ENCODE measurements at places on chromosomes 3 and 15.

DNA sequence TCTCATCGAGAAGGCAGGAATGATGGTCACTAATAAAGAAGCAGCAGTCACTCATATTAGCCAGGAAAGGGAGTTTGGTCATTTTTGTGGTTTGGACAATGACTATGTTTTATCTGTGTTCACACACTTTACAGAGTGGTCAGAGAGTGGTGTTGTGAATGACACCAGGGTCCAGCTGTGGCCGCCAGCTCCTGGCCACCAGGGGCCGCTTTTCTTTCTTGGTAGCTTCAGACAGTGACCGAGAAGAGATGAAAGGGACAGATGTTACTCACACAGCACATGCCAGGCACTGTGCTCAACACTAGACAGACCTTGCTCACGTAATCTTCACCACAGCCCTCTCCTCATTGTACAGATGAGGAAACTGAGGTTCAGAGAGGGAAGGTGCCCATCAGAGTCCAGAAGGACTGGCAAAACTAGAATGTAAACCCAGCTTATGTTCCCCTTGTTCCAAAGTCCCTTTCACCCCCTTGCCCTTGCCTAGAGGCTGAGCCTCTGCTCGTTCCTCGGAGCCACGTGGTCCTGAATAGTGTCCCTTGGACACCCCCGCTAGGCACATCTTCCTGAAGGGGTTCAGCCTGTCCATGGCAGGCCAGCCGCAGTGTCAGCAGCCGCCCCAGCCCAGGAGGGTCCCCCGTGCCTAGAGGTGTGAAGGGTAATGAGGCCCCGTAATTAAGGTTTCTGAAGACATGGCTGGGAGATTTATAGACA is 55.6 kb downstream of the CYP11A1 start:
- DNase-seq: no peak

GRCh38 chr3:108090049-108090700 is 656 bp downstream of the CD47 start:
- DNase-seq: peak; percentile 19

DNA sequence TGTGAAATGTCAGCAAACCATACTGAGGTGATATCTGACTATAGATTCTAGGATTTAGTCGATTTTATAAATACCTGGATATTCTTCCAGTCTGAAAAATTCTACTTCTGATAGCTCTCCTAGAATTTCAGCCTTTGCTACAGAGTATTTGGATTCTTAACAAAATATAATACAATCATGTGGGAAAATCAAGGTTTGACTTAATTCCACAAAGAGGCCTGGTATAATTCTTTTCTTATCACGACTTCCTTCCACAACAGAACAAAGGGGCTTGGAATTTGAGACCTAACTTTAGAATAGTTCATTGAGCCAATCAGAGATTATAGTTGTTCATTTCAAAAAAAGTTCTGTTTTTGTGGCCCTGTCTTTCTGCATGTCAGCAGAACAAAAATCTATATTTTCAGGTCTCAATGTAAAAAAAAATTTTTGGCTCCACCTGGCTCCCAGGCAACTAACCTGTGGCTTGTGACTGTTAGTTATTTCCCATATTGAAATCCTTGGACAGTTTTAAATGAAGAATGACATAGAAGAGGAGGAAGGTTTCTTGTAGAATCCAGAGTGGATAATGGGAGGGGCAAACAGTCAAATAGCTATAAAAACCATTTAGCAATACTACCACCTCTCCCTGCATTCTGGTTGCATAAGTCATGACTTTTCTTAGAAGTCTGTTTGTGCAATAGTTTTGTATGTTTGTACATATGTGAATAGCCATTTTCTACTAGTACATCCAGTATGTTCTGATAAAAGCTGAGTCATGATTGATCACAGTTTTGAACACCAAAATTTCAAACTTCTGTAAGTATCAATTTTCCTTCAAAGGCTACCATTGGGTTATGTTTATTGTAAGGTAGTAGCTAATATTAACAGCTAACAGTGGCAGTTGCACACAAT is 4.0 kb downstream of the TM4SF1 start:
- no peak for DNase-seq

DNA sequence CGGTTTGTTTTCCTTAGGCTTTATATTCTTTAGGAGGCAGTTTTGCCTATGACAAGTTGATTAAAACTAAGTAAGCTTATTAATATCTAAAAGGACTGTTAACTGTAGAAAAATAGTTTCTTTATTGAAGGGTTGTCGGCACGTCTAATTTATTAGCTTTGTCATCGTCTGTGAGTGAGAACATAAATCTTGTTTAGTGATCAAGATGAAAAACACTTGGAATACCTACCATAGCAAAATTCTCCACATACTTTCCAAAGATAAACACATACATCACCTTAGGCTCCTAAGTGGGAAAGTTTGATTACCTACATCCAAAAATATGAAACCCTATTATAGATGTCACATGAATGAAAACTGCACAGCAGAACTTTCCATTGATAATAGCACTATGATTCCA is 139.1 kb upstream of the BNIP2 start:
- no peak for DNase-seq

GRCh38 chr3:173711619-173712018 is 314.1 kb downstream of the NLGN1 start:
- DNase-seq: no peak

- no peak for DNase-seq
Observed at GRCh38 chr3:175255698-175256097, 396.6 kb downstream of the NAALADL2 start.

GRCh38 chr3:101643861-101644613 is 32.9 kb downstream of the ZBTB11 start:
- no peak for DNase-seq

GRCh38 chr3:169604118-169604517 is 59.4 kb downstream of the MECOM start:
- no peak for DNase-seq

DNA sequence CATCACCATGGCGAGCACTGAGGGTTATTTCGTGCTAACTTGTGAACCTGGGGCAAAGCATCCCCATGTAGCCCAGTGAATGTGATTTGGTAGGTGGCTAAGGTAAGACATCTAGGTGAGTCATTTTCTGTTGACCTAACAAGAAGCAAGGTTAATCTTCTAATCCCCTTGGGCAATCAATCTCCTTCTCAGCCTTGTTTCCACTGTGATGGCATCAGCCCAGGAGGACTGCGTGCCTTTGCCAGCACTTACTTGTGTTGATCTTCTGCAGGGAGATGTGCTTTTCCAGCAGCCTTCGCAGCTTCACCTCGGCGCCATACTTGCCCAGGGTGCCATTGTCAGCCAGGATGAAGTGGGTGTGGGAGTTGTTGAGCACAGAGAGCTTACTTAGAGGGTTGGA is 35.7 kb downstream of the TRPM1 start:
- no peak for DNase-seq

DNA sequence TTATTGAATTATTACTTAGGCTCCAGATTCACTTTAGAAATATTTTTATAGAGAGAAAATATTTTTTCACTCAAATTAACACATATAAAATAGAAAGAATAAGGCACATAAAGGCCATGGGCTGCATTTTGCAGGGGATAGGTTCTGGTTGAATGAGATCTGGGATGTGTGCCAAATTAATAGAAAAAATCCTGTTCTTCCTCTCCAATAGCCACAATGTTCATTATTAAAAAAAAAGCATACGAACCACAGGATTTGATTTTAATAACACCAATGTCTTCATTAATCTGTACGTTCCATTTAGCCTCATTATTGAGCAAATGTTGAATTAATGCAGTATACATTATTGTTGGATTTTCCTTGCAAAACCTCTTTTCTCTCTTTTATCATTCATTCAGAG is 622.8 kb upstream of the AGTR1 start:
- no peak for DNase-seq

DNA sequence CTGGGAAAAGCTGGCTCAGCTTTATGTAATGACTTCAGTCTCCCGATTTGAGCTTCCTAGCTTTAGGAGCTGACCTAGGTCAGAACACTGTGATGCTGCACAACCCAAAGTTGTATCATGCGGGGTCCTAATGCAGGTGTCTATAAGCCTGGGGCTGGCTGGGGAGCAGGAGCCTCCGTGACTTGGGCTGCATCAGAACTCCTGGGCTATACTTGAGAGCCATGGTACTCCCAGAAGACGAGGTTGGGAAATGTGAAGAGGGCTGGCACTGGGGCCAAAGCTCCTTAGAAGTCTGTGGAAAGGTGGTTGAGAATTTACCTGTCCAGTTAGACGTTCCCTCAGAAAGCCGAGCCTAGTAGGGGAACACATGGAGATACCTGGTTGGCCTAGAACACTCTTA is 57.0 kb downstream of the BSN start:
- no peak for DNase-seq

DNA sequence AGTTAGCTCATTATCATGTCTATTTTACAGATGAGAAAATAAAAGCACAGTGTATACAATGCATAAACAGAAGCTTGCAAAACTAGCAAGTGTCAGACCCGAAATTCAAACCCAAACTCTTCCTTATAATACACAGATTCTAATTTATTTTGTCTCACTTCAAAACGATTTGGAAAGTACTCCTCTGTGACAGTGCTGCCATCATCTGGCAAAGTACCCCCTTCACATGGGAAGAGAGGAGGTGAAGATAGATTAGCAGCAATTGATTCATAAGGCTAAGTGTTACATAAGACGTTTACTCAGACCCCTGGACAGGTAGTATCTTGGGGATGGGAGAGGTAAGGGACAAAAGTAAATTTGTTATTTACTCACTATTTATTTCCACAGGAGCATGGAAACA is 744.0 kb upstream of the SGO1 start:
- DNase-seq: no peak

GRCh38 chr3:84836961-84837360 is 121.8 kb upstream of the CADM2 start:
- no peak for DNase-seq

GRCh38 chr3:152470095-152470494 is 201.4 kb downstream of the MBNL1 start:
- DNase-seq: no peak

DNA sequence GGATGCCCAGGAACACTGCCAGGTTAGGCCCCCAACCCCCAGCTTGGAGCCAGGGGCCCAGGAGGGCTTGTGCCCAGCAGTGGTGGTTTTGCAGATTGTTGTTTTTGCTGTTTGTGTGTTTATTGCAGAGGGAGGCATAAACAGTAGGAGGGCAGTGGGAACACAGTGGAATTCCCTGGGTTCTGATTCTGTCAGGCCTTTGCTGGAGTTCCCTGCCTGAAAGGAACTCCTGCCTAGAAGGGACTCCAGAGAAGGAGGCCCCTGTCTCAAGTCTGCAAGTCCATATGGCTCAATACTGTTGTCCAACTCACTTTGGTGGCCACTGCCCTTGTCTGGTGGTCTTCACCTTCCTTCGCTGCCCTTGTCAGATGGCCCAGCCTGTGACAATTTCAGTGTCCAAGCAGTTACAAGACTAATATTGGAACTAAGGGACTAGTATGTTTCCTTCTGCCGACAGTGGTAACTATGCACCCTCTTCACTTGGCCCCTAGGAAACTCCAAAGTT is 47.4 kb upstream of the RAB6B start:
- DNase-seq: no peak

GRCh38 chr3:147407114-147407497 is 763 bp upstream of the ZIC4 start:
- no peak for DNase-seq

DNA sequence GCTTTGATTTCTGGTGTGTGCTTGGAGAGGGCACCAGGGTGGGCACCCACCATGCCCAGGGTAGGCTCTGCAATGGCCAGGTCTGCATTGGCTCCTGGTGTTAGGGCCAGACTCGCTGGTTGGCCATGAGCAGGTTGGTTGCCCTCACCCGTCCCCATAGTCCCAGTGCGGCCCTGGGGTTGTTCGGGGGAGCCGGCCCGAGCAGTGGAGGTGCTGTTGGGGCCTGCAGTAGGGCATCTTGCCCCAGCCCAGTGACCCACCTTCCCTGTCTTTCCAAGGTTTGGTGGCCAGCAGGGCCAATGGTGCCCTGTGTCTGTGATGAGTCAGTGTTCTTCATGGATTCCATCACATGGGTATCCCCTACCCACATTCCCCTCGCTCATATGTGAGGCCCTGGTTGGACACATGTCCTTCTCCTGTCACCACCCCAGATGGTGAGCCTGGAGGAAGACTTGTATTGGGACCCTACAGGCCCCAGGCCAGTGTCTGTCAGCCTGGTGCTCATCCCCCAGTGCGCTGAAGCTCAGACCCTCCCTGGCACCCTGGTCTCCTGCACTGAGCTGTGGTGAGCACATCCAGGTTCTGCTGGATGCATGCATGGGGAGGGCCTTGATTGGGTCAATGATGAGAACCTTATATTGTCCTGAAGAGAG is 190.1 kb downstream of the UBE3A start:
- DNase-seq: no peak

- no peak for DNase-seq
Observed at GRCh38 chr3:109225516-109225915, 89.0 kb downstream of the C3orf85 start.

GRCh38 chr3:123169930-123170329 is 31.8 kb upstream of the SEC22A start:
- no peak for DNase-seq

DNA sequence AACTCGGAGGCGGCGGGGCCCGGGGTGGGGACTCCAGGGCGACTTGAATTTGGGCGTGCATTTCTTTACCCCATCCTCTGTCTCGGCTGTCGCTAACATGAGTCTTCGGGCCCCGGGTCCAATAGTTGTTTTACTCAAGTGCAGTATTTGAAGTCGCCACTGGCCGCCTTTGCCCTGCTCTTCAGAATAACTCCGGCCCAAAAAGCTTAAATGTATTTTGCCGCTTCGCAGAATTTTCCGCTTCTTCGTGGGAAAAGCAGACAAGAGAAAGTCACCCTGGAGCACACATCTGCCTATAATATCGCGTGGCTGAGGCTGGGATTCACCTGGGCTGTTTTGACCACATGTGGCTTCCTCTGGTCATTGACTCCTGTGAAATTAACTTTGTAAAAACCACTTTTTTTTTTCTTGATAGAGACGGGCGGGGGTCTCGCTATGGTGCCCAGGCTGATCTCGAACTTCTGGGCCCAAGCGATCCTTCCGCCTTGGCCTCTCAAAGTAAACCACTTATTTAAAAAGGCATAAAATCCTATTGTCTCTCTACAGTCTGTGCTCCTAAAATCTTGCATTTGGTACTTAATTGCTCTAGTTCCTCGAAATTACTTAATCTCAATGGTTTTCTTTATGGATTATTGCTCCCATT is 676 bp downstream of the CNOT10 start:
- DNase-seq: no peak

GRCh38 chr3:127751163-127751621 is 71.1 kb downstream of the MGLL start:
- DNase-seq: no peak
